PC-3 (cell line): ENCODE measurements at places on chromosomes 12 and 14. TPM values are rescaled to one million over a fixed set of nuclear protein-coding genes. Genes with fewer than 3 reads are reported as not detected.

GRCh38 chr14:53493860-53494259, 340.7 kb upstream of the DDHD1 start:
- DNase-seq, result no peak

- DNase-seq, result no peak
These were observed 135.2 kb downstream of the GCH1 start for GRCh38 chr14:54767450-54767849.

GRCh38 chr14:55116246-55117030, 12.6 kb upstream of the LGALS3 start:
- DNase-seq, result no peak

GRCh38 chr12:49838973-49839633, 3.8 kb downstream of the BCDIN3D start:
- DNase-seq, result peak; percentile 60

- DNase-seq, result no peak
These were observed 84.2 kb downstream of the PIWIL1 start for GRCh38 chr12:130421896-130422295.

- peak; percentile 85 for DNase-seq
These were observed 494 bp downstream of the GCH1 start for GRCh38 chr14:54902143-54902520.

DNA sequence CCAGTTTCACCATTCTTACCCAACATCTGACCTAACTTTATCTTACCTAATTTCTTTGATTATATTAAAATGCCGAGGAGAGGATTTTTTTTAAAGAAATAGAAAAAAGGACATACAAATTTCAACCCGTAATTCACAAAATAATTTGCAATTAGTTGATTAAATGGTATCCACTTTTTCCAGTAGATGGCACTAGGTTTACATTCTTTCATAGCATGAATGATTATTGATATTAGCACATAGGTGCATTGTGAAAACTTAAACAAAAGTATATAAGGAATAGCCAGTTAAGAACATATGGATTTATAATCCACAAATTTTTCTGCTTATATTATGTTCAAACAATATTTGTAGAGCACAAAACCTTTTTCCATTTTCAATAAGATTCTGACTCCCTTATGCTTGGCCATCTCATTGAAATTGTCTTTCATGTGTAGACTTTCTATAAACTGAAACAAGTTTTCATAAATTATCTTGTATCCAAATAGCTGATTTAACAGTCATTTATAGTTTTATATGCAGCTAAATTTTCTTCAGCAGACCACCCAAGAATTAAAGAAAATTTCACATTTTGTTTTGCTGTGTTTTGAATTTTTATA, 35.3 kb downstream of the MSRB3 start:
- peak; percentile 79 for DNase-seq

- peak; percentile 88 for DNase-seq
These were observed 190.2 kb upstream of the CNOT2 start for GRCh38 chr12:70052931-70053497.

GRCh38 chr12:5480218-5480937, 48.5 kb downstream of the NTF3 start:
- DNase-seq, result no peak

GRCh38 chr12:84046859-84047258, 865.7 kb downstream of the SLC6A15 start:
- no peak for DNase-seq

- no peak for DNase-seq
These were observed 62.0 kb downstream of the CATSPERB start for GRCh38 chr14:91669867-91670266.

GRCh38 chr14:56341766-56342493, 223.7 kb downstream of the PELI2 start:
- DNase-seq, result no peak

- DNase-seq, result peak; percentile 86
These were observed 249.7 kb upstream of the AVPR1A start for GRCh38 chr12:63400718-63401117.

- peak; percentile 16 for DNase-seq
These were observed 691.8 kb downstream of the BCL11B start for GRCh38 chr14:98580131-98580678.

- peak; percentile 72 for DNase-seq
These were observed 23.0 kb upstream of the GPR132 start for GRCh38 chr14:105087963-105088811.

DNA sequence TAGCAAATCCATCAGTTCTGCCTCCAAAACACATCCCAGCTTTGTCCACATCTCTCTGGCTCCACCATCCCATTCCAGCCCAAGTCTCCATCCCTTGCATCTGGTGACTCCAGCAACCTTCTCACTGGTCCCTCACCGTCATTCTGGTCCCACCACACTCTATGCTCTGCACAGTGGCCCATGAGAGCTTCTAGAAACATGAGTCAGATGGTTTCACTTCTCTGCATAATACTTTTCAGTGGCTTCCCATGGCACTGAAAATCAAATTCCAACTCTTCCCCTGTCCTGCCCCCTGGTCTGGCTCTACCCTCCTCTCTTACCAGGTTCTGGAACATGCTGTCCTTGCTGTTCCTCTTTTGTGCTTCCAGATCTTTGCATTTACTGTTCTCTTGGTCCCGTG, 17.2 kb upstream of the C12orf76 start:
- DNase-seq, result no peak

GRCh38 chr14:68548194-68549076, 244.4 kb downstream of the ZFP36L1 start:
- DNase-seq, result peak; percentile 97

DNA sequence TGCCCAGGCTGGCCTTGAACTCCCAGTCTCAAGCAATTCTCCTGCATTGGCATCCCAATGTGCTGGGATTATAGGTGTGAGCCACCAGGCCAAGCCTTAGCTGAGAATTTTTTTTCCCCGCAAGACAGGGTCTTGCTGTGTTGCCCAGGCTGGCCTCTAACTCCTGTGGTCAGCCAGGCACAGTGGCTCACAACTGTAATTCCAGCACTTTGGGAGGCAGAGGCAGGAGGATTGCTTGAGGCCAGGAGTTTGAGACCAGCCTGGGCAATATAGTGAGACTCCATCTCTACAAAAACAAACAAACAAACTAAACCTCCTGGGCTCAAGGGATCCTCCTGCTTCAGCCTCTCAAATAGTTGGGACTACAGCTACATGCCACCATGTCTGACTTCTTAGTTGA, 27.3 kb downstream of the DEPDC4 start:
- DNase-seq, result no peak

DNA sequence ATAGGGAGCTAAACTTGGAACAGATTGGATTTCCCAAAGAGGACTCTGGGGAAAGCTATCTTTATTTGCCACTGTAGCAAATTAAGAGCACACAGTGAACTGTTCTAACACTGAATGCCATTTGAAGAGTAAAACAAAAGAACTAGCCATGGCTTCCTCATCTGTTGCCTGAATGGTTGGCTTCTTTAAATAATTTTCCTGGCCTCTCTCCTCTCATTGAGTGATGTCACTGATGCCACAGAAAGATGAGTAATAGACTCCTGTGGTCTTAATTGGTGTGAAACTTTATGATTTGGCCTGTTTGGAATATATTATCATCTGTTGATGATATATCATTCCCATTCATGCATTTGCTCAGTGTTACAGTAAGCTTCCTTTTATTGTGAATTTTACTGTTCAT, 42.5 kb downstream of the WDR20 start:
- peak; percentile 41 for DNase-seq

DNA sequence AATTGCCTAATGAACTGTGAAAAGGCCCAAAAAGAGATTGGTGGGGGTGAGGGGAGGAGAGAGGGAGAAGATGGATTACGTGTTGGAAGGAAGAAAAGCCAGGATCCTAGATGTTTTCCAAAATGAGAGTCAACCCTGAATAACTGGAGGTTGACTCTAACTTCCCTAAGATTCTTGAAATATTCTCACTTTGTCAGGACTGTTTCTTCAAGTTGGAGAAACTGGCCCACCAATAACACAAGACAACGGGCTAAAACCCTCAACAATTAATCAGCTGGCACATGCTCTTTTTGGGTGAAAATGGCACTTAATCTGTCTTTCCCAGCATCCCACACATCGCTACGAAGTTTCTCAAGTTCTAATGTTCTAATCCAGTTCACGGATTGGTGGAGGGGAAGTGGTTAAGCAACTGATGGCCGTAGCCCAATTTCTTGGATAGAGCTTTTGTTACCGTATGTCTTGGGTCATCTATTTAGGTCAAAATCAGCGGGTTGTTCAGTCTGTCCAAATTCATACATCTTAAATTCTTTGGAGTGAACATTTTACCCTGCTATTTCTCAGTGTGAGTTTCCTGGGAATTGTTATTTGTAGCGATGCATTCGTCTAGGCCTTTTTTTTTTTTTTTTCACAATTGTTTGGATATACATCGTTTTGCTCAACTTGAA, 49.0 kb downstream of the GPHB5 start:
- DNase-seq, result no peak

GRCh38 chr12:71900091-71900490, 38.6 kb upstream of the TPH2 start:
- DNase-seq, result peak; percentile 53

GRCh38 chr14:32007755-32008362, 69.2 kb upstream of the ARHGAP5 start:
- DNase-seq, result no peak

COCH gene
- 2.5 and 4.2 TPM in 2 replicates for total RNA-seq

ST8SIA1 gene
- total RNA-seq, result not detected in 2 replicates

DHH gene
- 0.04 and 0.23 TPM in 2 replicates for total RNA-seq

FAM90A1 gene
- total RNA-seq, result not detected in 2 replicates

CCDC175 gene
- not detected in 2 replicates for total RNA-seq

KCNK10 gene
- total RNA-seq, result 1.2 TPM in 1 of 2 replicates, not detected in the other

CHPT1 gene
- 55.3 and 56.2 TPM in 2 replicates for total RNA-seq

ANKS1B gene
- 0.07 and 0.98 TPM in 2 replicates for total RNA-seq

TGM1 gene
- total RNA-seq, result 2.6 and 3.2 TPM in 2 replicates

CARMIL3 gene
- total RNA-seq, result not detected in 2 replicates
